ENCODE measurements at places on chromosomes 5 and 9. TPM values are rescaled to one million over a fixed set of nuclear protein-coding genes. Genes with fewer than 3 reads are reported as not detected.

GRCh38 chr9:91177661-91178280, 183.9 kb downstream of the AUH start:
- H3K36me3 ChIP-seq: no peaks in the 10 kb centered on the region
- H3K27ac ChIP-seq: peak overlapping the region; percentile 89
- peaks cover 50% of the 10 kb centered on the region for H3K4me1 ChIP-seq
- peak overlapping the region; percentile 57 for H3K4me3 ChIP-seq
- no peaks in the 10 kb centered on the region for H3K27me3 ChIP-seq

DNA sequence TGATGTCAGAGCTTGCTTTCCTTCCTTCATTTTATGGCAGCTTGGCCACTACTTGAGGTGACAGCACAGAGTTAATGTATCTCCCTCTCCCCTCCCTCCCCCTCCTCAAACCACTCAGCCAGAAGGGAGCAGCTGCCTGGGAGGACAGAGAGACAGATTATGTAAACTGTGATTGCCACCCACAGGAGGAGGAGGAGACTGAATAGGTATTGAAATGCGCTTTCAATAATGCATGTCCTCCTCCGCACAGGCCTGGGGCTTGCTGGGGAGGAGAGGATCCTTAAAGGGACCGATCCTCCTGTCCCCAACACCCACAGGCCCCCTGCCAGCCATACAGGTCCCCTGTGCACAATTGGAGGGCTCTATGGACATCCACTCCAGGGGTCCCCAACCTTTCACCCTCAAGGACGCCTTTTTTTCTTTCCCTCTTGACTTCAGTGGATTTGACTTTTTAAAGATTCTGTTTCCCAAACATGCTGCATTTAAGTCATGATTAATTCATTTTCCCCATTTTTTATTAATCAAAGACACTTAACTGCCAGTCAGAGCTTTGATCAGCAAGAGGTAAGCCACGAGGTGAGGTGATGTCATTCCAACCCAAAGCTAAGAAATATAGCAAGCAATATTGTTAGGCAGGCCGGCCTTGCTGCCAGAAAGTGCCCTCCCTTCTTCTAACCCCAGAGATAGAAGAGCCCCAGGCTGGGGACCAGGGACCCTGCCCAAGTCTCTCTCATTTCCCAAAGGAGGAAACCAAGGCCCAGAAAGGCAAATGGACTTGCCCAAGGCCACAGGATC, 47.5 kb upstream of the CPLX2 start:
- no peaks in the 10 kb centered on the region for H3K27me3 ChIP-seq
- no peak overlapping the region for H3K4me3 ChIP-seq
- no peak overlapping the region for H3K27ac ChIP-seq
- H3K4me1 ChIP-seq: peaks cover 11% of the 10 kb centered on the region

DNA sequence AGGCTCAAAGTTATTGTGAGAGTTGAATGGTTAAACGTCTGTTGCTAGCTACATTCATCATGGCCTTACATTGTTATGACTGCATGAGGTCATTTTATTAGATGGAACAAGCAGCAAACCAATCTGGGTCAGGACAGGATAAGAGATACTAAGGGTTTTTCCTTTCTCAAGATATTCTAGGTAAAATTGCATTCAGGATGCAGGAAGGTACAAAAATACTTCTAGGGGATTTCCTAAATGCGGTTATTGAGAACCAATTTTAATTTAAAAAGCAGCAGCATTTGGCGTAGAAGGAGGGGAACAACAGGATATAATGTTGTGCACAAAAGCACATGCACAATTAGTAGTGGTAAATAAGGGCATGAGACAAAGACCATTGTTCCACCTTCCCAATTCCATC, 39.2 kb upstream of the LURAP1L start:
- no peak overlapping the region for H3K27ac ChIP-seq
- no peak overlapping the region for H3K4me3 ChIP-seq
- peaks cover 20% of the 10 kb centered on the region for H3K36me3 ChIP-seq
- H3K27me3 ChIP-seq: no peaks in the 10 kb centered on the region
- peaks cover 9% of the 10 kb centered on the region for H3K4me1 ChIP-seq

GRCh38 chr5:19044931-19045695, 942.9 kb downstream of the CDH18 start:
- H3K4me1 ChIP-seq: no peaks in the 10 kb centered on the region
- no peaks in the 10 kb centered on the region for H3K27me3 ChIP-seq
- H3K4me3 ChIP-seq: no peak overlapping the region

DNA sequence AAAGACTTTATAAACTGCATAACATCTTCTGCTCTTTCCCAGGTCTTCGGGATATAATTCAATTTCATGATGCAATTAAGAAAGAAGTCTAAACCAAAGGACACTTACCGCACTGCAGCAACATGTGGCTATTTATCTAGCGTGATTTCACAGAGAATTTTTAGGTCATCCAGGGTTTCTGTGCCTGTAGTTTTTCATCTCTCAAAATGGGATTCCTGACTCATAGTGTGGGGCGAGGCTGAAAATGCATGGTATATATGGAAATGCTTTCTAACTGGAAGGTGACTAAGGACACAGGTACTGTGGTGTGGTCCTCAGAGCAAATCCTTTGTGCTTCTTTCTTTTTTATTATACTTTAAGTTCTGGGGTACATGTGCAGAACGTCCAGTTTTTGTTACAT, 557.7 kb upstream of the KLF4 start:
- H3K4me1 ChIP-seq: peaks cover 42% of the 10 kb centered on the region
- peak overlapping the region; percentile 99 for H3K27ac ChIP-seq
- no peak overlapping the region for H3K4me3 ChIP-seq
- peak; percentile 43 for DNase-seq
- H3K27me3 ChIP-seq: no peaks in the 10 kb centered on the region

- H3K4me1 ChIP-seq: peaks cover 30% of the 10 kb centered on the region
- H3K27me3 ChIP-seq: no peaks in the 10 kb centered on the region
- peaks cover 14% of the 10 kb centered on the region for H3K36me3 ChIP-seq
- H3K4me3 ChIP-seq: no peak overlapping the region
- peak overlapping the region; percentile 32 for H3K27ac ChIP-seq
Observed at GRCh38 chr5:59596586-59597350, 296.8 kb downstream of the PDE4D start.

DNA sequence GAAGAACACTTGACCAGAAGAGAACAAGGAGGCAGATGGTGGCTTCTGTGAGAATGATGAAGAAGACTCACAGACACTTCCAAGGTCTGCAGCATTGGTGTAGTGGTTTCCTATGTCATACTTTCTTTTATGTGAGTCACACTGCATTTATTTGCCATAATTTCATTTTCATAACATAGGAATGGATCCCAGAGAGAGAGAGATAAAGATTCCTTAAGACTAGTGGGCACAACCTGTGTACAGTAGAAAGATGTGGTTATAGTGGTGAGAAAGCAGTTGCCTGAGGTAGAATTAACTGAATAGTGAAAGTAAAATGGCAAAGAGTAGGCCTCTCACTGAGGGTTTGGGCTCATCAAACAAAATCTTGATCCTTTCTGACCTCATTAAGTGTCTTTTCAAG, 7.6 kb upstream of the CCDC152 start:
- no peak overlapping the region for H3K27ac ChIP-seq
- no peaks in the 10 kb centered on the region for H3K27me3 ChIP-seq
- peak; percentile 4 for DNase-seq
- H3K36me3 ChIP-seq: no peaks in the 10 kb centered on the region
- peaks cover 5% of the 10 kb centered on the region for H3K4me1 ChIP-seq

GRCh38 chr9:137206602-137207001, 1.1 kb downstream of the NDOR1 start:
- peak overlapping the region; percentile 88 for H3K4me3 ChIP-seq
- H3K36me3 ChIP-seq: peaks cover 47% of the 10 kb centered on the region
- no peaks in the 10 kb centered on the region for H3K27me3 ChIP-seq
- peaks cover 16% of the 10 kb centered on the region for H3K4me1 ChIP-seq
- no peak overlapping the region for H3K27ac ChIP-seq
- DNase-seq: no peak

GRCh38 chr5:111635916-111636570, 121.0 kb downstream of the NREP start:
- H3K4me1 ChIP-seq: peaks cover 5% of the 10 kb centered on the region
- H3K27ac ChIP-seq: no peak overlapping the region
- H3K4me3 ChIP-seq: no peak overlapping the region
- H3K36me3 ChIP-seq: no peaks in the 10 kb centered on the region
- no peaks in the 10 kb centered on the region for H3K27me3 ChIP-seq
- peak; percentile 70 for DNase-seq

GRCh38 chr5:178174456-178174855, 12.7 kb downstream of the GMCL2 start:
- H3K4me3 ChIP-seq: no peak overlapping the region
- H3K4me1 ChIP-seq: no peaks in the 10 kb centered on the region
- no peak overlapping the region for H3K27ac ChIP-seq
- H3K27me3 ChIP-seq: no peaks in the 10 kb centered on the region
- no peak for DNase-seq
- H3K36me3 ChIP-seq: no peaks in the 10 kb centered on the region

DNA sequence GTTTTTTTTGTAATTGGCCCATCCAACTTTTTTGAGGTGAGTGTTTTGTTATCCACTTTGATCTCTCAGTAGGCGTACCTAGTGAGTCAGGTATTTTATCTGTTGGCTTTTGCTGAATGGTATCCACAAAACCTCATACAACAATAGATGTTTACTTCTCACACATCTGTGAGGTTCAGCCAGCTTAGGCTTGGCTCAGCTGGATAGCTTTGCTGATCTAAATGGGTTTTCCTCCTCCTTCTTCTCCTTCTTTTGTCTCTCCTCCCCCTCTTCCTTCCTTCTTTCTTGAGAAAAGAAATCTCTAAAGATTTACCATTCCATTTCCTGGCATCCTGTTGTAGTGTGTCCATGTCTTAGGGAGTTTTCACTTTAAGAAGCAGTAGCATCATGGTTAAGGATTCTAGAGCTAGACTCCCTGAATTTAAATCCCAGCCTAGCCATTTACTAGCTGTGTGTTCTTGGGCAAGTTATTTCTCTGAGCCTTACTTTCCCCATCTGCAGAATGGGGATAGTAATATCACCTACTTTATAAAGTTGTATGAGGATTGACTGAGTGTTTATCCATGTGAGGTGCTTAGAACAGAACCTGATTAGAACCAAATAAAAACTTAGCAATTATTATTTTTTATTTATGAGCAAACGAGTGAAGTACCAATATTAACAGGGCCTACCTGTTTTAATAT, 126.3 kb downstream of the ARHGAP26 start:
- no peaks in the 10 kb centered on the region for H3K27me3 ChIP-seq
- H3K4me3 ChIP-seq: no peak overlapping the region
- H3K36me3 ChIP-seq: no peaks in the 10 kb centered on the region
- H3K4me1 ChIP-seq: peaks cover 28% of the 10 kb centered on the region

- DNase-seq: no peak
- H3K27me3 ChIP-seq: no peaks in the 10 kb centered on the region
- no peak overlapping the region for H3K4me3 ChIP-seq
- no peak overlapping the region for H3K27ac ChIP-seq
- no peaks in the 10 kb centered on the region for H3K36me3 ChIP-seq
- H3K4me1 ChIP-seq: no peaks in the 10 kb centered on the region
Observed at GRCh38 chr5:4613440-4613839, 526.7 kb upstream of the ADAMTS16 start.

DNA sequence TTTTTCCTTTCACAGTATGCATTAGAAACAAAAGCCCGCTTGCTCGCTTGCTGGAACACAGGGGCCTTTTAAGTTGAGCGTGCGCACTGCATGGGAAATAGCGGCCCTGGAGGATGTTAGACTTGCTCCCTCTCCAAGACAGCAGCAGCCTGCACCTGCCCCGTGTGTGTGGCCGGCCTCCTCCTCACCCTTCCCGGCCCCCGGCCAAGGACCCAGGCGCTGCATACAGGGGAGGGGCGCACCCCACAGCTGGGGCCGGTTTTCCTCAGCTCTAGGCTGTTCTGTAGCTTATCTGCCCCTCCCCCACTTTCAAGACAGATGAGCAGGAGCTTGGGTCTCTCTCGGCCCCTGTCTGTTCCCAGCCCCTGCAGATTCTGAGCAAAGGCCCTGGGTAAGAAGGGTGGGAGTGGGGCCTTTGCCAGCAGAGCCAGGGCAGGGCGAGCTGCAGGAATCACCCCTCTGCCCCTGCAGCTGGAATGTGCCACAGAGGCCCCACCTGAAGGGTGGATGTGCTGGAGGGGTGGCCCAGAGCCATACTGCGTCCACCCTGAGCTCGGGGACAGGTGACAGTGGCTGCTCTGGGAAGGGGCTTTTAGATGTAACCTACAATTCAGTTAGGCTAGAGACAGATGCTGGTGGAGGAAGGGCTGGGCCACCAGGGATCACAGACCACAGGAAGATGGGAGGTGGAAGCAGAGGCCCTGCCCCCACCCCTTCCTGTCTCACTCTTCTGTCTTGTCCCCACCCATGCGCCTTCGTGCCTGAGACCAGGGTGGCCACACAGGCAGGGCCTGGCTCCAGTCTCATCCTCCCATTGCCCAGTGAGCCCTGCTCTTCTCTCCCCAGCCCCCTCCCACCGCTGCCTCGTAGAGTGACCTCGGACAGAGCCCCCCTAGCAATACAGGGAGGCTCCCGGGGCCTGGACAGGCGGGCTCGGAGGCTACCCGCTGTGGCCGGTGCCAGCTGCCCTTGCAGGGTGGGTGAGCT, 132.4 kb downstream of the DAB2IP start:
- H3K27me3 ChIP-seq: no peaks in the 10 kb centered on the region
- DNase-seq: no peak
- peaks cover 19% of the 10 kb centered on the region for H3K36me3 ChIP-seq
- no peak overlapping the region for H3K27ac ChIP-seq

- H3K4me1 ChIP-seq: peaks cover 28% of the 10 kb centered on the region
- DNase-seq: no peak
- H3K27ac ChIP-seq: peak overlapping the region; percentile 52
- H3K4me3 ChIP-seq: no peak overlapping the region
Observed at GRCh38 chr5:136058972-136059354, 30.2 kb downstream of the TGFBI start.

DNA sequence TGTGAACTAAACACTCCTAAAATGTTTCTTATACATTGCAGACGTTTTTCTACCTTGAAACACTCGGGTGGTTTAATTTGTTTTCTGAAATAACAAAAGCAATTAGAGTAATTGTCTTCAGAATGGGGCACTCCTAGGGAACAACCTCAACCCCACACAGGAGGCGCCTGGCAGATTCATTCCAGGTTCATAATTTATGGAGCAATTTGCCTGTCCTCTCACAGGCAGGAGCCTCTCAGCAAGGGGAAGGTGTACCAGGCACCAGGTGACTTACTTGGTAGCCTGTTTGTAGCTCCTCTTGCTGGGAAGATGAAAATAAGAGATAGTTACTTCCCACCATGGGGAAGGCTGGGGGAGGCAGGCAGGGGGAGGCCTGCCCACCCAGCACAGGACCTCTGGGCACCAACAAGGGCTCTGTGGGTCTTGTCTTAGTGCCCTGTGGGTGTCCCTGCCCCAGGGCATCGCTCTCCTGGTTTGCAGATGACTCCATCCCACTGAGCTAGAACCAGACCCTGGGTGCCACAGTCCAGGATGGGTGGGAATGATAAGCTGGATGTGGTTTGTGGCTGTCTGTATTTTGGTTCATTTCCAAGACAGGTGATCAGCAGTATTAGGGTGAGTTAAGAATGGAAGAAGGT, 144.4 kb downstream of the FSTL4 start:
- no peaks in the 10 kb centered on the region for H3K36me3 ChIP-seq
- no peak overlapping the region for H3K4me3 ChIP-seq
- no peak overlapping the region for H3K27ac ChIP-seq
- peaks cover 15% of the 10 kb centered on the region for H3K27me3 ChIP-seq
- no peak for DNase-seq
- H3K4me1 ChIP-seq: no peaks in the 10 kb centered on the region

The PHYHD1 gene
- 2.0 TPM for total RNA-seq

The GCNT4 gene
- 1.8 TPM for total RNA-seq

The NSMF gene
- 43.1 TPM for total RNA-seq

The RAPGEF1 gene
- total RNA-seq: 55.4 TPM

The SLC36A2 gene
- not detected for total RNA-seq

The PCDHGB2 gene
- total RNA-seq: 0.88 TPM

The TSC1 gene
- total RNA-seq: 36.6 TPM

The KIF4B gene
- not detected for total RNA-seq

The PCA3 gene
- total RNA-seq: not detected
